ENCODE measurements at places on chromosomes 13 and 19.
A peak's percentile ranks its signal among the peaks of the same experiment; 100 is the strongest.

- no peak for DNase-seq
Observed at GRCh38 chr13:44404261-44405132, 30.9 kb downstream of the SERP2 start.

- no peak for DNase-seq
Observed at GRCh38 chr13:101655435-101655834, 203.0 kb downstream of the ITGBL1 start.

DNA sequence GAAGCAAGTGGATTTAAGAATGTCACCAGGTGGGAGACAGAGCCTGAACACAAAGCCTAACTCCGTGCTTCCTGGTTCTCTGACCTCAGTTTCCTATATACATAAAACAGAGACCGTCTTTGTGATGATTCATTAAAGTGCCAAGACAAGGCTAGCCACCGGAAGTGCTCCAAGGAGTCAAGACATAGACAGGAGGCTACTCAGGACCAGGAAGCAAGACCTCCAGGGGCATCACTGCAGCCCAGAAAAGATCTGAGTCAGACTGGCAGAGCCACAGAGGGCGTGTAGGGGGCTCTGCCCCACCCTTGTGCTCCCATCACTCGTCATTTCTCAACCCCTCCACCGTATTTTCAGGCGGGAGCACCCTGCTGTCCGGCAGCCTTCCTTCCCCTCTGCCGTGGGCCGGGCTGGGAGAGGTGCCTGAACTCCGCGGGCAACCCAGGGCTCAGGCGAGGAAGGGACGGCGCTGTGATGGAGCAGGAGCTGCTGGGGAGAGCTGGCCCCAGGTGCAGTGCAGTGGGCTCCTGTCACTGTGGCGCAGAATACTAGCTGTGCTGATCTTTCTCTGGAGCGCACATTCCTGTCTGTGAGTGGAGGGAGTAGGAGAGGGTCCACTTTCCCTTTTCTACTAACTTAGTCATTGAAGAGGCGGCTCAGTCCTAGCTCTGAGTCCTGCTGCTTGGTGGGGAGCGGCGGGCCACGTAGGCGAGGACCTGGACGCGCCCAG, 134.7 kb upstream of the GPR12 start:
- no peak for DNase-seq

- DNase-seq, result no peak
Observed at GRCh38 chr19:19532806-19533701, 4.3 kb downstream of the YJEFN3 start.

DNA sequence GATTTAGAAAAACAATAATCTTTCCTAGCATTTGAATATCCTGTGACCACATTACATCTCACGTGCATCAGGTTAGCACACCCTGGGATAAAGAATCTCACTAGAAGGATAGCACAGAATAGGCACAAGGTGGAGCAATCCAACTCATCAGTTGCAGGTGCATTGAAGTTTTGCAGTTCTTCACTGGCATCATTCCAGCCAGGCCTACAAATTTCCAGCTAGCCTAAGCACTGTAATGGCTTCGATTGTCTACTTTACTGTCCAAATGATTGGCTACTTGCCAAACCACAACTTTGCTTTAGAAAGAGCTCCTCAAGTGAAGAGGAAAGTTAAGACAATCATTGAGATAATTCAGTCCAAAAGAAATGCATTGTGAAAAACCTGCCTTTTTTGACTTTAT, 89.5 kb downstream of the SPRY2 start:
- peak; percentile 14 for DNase-seq

DNA sequence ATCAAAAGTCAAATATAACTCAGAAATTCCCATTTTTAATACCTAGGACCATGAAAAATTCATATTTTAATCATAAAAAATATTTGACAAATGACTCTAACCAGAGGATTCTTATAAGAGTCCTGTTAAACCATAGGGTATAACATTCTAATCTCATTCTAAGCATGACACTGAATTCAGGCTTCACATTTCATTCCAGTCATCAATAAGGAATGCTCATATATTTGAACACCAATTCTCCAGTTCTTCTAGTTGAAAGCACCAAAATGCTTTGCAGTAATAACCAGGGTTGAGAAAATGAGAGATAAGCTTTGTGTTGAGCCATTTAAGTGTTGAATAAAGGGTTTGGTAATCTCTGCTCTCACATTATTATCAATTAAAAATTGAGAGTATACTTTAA, 147.5 kb downstream of the VWA8 start:
- DNase-seq, result no peak

GRCh38 chr19:50513746-50514345, at the start of gene ASPDH:
ASPDH (minus strand) TSS chr19:50513913; CDS start chr19:50513823, 90 bp downstream.
- DNase-seq, result no peak

- peak; percentile 97 for DNase-seq
Observed at GRCh38 chr19:40221858-40222619, 3.9 kb upstream of the TTC9B start.

DNA sequence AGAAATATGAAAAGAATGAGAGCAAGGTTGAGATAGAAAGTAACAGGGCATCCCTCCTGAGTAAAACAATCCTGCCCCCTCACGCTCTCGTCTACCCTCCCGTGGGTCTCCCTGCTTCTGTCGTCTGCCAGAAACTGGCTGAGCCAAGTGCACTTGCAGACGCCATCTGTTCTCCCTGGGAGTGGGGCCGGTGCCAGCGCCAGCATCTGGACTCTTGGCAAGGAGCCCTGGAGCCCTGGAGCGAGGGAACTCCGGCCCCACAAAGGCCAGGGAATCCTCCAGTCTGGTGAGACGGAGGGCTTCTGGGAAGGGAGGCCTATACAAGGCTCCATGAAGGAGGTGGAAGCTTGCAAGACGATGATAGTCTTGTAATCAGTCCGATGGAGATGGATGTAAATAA, 2.3 kb upstream of the TMEM91 start:
- no peak for DNase-seq

GRCh38 chr19:48925240-48925843, 8.2 kb upstream of the DHDH start:
- DNase-seq, result peak; percentile 95

DNA sequence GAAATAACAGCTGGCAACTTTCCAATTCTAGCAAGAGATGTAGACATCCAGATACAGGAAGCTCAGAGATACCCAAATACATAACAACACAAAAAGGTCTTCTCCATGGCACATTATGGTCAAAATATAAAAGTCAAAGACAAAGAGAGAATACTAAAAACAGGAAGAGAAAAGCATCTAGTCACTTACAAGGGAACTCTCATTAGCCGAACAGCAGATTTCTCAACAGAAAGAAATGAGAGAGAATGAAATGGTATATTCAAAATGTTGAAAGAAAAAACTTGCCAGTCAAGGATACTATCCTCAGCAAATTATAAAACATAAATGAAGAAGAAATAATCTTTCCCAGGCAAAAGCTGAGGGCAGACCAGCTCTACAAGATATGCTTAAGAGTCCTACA, 12.4 kb downstream of the ZNF780A start:
- no peak for DNase-seq

DNA sequence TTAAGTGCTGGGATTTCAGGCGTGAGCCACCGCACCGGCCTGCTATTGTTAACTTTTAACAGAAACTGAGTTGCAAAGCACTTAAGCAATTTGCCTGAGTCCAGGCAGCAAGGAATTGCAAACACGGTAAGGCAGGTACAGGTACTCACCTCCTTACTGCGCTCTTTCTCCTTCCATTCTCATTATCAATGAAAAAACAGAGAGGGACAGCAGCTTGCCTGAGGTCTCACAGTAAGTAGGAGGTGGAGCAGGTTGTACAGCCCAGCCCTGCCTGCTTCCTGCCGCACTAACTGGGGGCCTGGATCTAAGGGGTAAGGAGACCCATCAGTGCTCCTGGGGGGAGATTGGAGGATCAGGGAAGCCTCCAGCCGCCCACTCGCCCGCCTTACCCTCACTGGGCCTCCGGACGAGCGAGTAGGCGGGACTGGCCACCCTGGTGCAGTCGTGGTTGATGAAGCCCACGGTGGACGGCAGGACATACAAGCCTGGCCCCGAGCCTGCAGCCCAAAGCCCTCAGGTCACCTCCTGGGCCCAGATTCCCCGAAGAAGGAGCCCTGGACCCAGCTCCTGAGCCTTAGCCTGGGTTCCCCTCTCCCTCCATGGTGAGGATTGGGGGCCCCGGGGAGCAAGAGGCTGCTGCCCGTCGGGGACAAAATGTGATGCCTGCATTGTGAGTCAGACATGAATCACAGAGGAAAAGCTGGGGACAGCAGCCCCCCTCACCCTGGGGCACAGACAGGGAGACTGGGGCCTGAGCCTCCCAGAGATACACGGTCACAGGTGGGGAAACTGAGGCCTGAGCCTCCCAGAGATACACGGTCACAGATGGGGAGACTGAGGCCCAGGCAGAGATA, 11.4 kb upstream of the SHC2 start:
- no peak for DNase-seq

DNA sequence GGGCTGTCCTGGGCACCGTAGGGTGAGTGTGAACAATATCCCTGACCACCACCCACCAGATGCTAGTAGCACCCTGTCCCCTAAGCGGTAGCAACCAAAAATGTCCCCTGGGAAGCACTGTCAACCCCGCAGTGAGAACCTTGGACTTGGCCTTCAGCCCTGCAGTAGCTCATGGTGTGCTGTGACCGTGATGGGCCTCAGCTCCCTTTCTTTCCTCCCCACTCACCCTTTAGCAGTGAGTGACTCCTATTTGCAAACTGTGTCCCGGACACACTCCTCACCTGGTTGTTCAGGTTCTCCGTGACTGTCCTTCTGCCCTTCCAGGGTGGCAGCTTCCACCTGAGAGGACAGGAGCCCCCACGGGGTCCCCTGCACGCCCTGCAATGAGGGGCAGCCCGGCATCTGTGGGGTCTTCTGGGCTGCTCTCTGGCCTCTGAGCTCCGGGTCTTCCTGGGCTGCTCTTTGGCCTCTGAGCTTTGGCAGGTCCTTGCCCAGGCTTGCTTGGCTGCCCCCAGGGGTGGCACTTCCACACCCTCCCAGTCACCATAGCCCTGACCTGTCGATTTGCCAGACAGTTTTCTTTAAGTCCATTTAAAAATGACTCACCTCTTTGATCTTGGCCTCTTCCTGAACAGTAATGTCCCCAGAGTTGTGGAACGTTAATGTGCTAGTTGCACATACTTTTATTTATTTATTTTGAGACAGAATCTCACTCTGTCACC, 3.8 kb downstream of the KDM4B start:
- DNase-seq, result peak; percentile 32

GRCh38 chr13:94280349-94280748, 199.1 kb downstream of the DCT start:
- DNase-seq, result peak; percentile 2

- DNase-seq, result no peak
Observed at GRCh38 chr13:43464578-43465264, 322.1 kb downstream of the ENOX1 start.

- DNase-seq, result no peak
Observed at GRCh38 chr13:93360021-93360420, 133.4 kb downstream of the GPC6 start.

DNA sequence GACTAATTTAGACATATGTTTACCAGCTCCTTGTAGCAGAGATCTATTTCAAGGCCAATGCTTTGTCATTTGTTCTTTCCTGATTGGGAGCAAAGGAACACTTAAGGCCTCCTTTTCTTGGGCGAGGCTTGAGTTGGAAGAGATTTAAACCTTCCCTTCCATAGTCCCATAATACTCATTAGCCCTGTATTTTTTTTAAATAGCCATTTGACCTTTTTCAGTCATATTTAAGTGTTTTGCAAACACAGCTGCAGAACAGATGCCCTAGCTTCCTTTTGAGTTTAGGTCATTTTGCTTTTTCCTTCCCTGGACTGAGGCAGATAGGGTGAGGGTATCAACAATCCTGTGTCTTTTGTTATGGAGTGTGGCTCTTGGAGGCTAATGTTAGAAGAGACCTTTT, 198.3 kb downstream of the NBEA start:
- DNase-seq, result no peak

DNA sequence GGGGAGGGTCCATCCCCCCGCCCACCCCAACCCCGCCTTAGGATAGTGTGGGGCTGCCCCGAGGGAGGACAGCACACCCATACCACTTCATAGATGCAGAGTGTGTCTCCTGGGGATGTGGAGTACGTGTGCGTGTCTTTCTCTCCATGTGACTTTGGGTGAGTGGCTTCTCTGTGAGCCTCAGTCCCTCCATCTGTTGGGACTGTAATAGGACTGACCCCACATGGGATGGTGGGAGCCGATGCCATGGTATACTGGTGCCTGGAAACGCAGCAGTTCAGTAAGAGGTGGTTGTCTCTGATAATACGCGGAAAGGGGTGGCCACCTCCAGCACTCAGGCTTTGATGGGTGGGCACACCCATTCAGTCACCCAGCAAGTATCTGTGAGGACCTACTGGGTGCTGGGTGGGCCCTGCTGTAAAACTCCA, 816 bp upstream of the PRKD2 start:
- no peak for DNase-seq

DNA sequence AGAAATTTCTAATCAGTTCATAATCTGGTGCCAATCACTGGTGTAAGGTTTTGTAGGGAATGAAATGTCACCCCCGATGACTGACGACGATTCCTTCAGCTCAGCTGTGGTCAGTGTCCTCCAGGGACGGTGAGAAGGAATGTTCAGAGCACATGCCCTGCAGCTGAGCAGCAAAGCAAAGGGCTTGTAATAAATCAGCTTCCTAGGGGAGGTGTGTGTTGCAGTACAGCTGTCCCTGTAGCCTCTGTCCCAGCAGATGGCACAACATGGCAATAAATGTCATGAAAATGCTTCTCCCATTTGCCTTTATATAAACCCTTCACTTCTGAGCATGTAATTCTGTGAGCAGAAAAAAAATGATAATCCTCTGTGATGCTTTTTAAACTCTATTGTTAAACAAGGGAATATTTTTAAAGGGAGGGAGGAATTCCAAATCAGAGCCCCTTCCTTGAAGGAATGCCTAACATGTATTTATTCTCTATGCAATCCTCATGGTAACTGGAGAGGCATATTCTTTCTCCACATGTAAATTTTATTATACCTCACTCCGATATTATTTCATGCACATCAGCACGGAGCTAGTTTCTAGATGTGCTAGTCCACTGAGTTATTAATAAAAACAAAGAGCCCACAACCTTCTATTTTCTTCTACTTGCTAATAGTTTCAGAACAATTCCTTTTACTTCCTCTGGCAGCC, 102.5 kb downstream of the FAM216B start:
- DNase-seq, result no peak

DNA sequence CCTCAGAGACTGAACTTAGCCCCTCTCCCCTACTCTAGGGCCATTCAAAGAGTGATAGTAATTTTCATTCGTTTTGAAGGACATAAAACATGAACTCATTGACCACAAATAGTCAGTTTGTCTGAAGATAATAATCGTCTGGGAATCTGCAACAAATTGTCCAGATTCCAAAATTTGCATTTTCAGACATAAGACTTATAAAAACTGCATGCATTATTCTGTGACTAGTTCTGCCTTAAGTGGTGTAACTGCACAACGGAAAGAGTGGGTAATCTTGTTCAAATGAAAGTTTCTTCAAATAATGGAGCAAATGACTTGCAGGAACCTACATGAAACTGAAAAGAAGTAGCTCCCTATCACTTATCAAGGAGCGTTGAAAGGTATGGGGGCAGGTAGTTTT, 8.4 kb downstream of the CSNK1A1L start:
- DNase-seq, result no peak

- DNase-seq, result no peak
Observed at GRCh38 chr19:8054169-8054568, 1.6 kb downstream of the CCL25 start.

Data from A549 (cell line).